ENCODE measurements at places on chromosomes 5 and 9.

- DNase-seq: no peak
Measured at GRCh38 chr9:87497080-87497603, 525 bp upstream of the DAPK1 start.

DNA sequence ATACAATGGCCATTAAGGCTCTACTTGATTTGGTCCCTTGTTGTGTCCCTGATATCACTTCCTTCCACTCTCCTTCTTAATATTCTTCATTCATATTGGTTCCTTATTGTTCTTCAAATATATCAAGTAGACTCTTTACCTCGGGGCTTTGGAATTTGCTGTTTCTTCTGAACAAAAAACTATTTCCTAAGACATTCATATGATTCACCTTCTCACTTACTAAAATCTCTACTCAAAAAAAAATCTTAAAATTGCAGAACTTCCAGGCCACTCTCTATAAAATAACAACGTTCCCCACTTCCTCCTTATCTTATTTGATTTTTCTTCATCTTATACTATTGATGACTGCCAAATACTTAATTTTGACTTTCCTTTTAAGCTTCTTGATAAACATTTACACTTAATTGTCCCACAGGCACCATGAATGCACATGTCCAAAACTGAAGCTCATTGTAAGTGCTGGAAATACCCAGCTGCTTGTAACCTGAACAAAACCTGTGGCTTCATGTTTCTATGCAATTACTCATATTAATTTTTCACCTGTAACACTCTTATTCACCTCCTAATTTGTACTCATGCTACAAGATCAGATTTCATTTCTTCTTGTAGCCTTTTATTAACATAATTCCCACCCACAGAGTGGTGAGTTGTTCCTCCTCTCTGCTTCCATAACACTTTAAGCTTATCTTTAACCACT, 58.4 kb upstream of the NUDT12 start:
- DNase-seq: no peak

- no peak for DNase-seq
Measured at GRCh38 chr9:86036555-86036954, 62.8 kb downstream of the GOLM1 start.

DNA sequence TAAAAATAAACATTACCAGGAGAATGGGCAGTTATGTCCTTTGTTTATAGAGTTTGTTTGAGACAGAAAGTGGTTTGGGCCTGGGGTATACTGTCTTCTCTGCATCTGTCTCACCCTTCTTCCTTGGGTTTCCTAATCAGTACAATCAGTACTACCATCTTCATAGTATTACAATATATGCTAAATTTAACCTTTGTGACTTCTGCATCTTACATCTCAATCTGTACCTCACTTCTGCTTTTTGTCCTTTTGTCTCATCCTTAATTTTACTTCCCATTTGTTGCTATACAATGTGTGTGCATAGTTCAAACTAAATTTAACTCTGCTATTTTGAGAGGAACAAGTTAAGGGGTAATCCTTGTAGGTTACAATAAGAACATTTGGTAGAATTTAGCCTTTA, 19.6 kb downstream of the FBXO38 start:
- DNase-seq: no peak

GRCh38 chr5:36686881-36687280, 80.5 kb downstream of the SLC1A3 start:
- DNase-seq: no peak

GRCh38 chr9:134291961-134292871, 34.0 kb upstream of the RXRA start:
- no peak for DNase-seq

GRCh38 chr5:107476783-107477182, 194.0 kb downstream of the EFNA5 start:
- DNase-seq: no peak

DNA sequence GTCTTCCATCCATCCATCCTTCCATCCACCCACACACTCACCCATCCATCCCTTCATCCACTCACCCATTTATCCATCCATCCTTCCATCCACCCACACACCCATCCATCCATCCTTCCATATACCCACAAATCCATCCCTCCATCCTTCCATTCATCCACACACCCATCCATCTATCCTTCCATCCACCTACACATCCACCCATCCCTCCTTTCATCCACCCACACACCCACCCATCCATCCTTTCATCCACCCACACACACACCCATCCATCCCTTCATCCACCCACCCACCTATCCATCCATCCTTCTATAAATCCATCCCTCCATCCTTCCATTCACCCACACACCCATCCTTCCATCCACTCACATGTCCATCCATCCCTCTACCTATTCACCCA, 23.6 kb downstream of the DRD1 start:
- DNase-seq: no peak

- DNase-seq: no peak
Measured at GRCh38 chr9:81629440-81629839, 59.9 kb downstream of the TLE1 start.

GRCh38 chr5:107457138-107457537, 213.6 kb downstream of the EFNA5 start:
- DNase-seq: no peak

GRCh38 chr5:169160405-169160901, 140.5 kb downstream of the SLIT3 start:
- DNase-seq: no peak

- DNase-seq: no peak
Measured at GRCh38 chr9:131528186-131528585, 2.9 kb downstream of the UCK1 start.

- DNase-seq: no peak
Measured at GRCh38 chr5:43609752-43610151, 6.8 kb downstream of the NNT start.

DNA sequence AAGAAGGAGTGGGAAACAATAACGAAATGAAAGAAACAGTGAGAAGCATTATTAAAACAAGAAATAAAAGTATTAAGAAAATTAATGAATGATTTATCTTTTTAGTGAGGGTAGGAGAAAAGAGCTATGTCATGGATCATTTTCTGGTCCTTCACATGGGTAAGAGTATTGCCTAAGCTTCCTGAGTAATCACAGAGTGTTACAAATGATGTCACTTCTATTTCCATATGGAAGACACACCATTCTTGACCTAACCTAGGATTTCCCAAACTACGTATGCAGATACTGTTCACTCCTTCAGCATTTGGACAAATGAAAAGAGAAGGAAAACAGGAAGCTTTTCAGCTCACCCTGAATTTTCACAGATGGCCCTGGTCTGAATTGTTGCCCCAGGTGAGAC, 3.3 kb upstream of the TSLP start:
- no peak for DNase-seq
